Breast epithelium (tissue), 4 donors: ENCODE measurements at places on chromosomes 3 and 15.

GRCh38 chr15:99878835-99879234, 145.6 kb upstream of the LYSMD4 start:
- no peak for DNase-seq

GRCh38 chr15:99275525-99276128, 24.3 kb downstream of the LRRC28 start:
- DNase-seq: no peak

DNA sequence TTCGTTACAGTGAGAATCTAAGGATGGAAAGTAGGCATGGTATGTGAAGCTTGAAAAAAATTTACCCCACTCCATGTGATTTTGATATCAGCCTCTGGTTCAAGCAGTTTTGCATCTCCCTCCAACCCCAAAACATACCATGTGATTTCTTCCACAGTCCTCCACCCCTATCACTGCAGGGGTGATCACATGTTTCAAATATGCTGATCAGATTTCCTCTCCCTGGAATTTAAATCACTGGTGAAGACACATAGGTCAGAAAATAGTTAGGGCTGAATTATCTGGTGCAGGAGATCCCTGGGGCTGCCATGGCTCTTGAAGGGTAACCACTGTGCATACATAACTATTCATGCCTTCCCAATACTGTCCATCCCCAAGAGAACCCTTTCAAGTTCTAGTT, 119.7 kb upstream of the THRB start:
- no peak for DNase-seq

DNA sequence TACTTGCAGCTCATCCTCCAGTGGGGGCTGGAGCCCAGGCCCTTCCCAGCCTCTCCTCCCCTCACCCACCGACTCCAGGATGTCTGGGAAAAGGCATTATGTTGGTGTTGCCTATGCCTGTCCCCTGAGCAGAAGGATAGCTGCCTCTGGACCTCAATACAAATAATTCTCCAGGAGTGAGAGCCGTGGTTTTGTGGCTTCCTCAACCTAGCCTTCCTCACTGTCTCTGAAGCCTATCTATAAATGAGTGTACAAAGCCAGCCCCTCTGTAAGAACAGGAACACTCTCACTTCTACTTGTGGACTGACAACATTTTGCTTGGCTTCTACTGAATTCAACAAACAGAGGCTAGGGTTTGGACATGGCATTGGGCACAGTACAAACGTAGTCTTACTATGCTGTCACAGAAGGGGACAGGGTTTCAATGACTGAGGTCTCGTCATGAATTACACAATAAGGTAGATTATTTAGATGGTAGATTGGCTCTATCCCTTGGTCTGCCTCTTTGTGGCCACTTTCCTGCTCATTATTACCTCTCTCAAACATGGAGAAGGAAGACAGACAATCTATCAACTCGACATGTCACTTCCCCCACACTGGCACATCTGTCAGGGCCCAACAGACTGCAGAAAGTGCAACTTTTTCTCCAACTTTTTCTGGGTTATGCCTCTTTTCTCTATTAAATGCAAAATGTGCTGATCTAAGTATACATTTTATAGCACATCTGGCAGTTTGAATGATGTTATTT, 82.8 kb upstream of the MEX3B start:
- DNase-seq: no peak

GRCh38 chr3:120285508-120285841, 453 bp upstream of the GPR156 start:
- no peak for DNase-seq

DNA sequence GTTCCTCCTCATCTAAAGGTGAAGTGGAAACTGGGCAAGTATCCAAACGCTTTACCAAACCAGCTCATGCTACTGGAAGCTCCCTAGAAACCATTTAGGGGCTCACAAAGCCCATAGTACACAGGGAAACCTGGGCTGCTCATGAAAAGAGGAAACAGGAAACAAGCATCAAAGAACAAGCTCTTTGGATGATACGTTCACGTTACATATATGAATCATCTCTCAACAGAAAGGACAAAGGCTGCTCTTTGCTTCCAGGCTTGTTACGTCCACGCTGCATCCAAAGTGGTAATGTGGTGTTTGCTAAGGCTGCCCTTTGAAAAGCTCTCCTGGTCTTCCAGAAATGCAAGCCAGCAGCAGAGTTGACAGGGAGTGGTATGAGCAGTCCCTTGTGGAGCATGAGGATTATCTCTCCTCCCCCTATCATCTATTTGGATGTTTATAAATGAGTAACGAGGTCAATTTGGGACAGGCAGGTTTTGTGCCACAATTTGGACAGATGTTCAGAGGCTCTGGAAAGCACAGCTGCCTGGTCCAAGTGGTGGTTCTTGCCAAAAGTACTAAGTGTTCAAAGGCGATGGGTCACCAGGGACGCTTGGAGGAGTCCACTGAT, 98.0 kb upstream of the RORA start:
- no peak for DNase-seq

GRCh38 chr15:51093839-51094605, 684 bp downstream of the TNFAIP8L3 start:
- DNase-seq: no peak

DNA sequence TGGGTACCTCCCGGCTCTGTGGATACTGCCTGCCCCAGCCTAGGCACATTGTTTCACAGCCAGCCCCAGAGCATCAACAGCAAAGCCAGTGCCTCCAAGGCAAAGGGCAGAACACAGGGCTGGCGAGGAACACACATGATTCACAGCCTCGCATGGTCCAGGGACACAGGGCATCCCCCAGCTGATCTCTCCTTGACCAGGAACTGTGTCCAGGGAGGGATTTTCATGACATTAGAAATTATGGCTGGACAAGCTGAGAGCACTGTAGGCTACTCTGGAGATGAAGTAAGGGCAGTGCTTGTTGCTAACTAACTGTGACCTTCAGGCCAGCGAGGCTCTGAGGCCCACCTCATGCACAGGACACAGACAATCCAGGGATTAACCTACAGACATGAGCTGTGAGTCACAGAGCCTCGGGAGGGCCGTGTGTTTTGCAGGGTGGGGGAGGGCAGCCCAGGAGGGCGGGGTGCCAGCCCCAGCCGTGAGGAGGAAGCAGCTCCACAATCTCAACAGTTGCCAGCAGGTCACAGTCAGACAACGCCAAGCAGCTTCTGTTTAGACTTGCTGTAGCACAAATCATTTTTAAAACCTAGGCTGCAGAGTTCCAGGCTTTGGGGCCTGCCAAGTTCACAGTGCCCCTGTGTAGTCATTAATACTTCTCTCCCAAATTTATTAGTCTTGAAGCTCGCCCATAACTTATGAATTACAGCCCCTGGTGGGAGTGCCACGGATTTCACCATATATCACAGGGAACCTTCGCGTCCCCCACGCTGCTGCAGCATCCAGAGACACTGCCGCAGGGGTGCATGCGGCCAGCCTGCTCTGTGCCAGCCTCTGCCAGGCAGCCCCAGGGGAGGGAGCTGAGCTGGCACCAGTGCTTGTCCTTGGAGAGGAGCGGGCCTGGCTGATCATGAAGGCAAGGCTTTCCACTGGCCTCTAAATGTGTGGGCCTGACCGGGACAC, 114.7 kb downstream of the ETFA start:
- DNase-seq: peak; percentile 66

DNA sequence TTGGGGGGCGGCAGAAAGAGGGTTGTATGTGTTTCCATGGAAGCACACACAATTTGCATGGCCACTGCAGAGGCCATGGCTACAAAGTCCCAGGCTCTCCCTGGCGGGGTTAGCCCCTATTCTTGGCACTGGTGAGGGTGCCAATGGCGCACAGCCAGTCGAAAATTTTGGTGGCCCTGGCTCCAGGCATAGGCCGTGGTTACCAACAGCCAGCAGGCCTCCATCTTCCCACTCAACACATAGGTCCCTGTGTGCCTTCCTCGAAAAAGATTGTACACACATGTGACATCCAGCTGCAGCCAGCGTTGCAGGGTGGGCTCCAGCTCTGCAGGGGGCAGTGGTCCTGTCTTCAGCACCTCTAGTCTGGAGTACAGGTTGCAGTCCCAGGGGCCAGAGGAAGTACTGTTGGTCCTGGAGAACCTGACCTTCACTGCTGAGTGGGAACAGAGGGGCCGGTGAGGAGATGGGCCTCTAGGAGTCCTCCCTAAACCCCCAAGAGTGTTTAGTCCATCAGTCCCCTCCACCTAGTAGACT, 7.1 kb downstream of the P4HTM start:
- DNase-seq: no peak

DNA sequence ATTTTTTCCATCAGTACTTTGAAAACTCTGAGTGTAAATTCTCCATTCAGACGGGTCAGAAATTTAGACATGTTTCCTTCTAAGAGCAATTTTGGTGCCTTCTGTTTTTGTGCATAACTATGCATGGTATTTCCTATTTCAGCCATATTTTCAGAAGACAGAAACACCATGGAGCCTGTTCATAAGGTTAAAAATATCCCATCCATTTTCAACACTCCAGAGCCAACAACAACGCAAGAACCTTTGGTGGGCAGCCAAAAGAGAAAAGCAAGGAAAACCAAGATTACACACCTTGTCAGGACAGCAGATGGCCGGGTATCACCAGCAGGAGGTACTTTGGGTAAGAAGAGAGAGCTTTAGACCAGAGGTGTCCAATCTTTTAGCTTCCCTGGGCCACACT, 275.6 kb downstream of the BBX start:
- no peak for DNase-seq

DNA sequence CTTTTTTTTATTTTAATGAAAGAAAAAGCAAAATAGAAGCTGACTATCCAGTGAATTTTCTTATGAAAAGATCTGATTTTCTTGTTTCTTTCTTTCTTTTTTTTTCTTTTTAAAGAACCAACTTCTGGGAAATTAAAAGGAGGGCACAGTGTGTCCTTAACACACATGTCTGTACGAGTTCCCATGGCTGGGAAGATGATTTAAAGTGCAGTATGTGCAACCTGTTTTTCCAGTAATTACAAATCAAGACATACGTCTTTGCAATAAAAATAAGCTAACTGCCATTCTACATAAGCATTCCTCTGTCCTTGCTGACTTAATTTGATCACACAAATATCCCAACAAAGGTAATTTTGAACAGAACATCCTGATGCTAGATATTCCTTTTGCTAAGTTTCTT, 416.1 kb downstream of the ROBO1 start:
- no peak for DNase-seq

- DNase-seq: no peak
Measured at GRCh38 chr3:26437678-26438077, 184.9 kb upstream of the LRRC3B start.

GRCh38 chr3:94184781-94185180, 121.9 kb downstream of the NSUN3 start:
- DNase-seq: no peak

DNA sequence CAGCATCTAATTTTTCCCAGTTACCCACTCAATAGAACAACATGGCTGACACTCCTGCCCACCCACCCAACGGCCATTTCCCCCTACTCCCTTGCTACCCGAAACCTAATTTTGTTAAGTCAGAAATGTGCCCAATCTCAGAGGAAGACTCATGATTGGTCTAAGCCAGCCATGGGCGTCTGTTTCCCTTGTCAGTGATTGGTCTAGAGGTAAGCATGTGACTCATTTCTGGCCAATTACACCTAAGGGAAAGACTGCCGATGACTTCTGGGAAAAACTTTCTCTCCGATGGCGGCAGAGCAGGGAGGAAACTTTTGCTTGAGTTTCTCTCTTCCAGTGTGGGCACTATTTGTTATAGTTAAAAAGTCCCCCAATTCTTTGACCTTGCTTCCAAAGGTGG, 72.9 kb downstream of the RPLP1 start:
- no peak for DNase-seq

- no peak for DNase-seq
Measured at GRCh38 chr3:123405936-123406510, 42.9 kb downstream of the ADCY5 start.

DNA sequence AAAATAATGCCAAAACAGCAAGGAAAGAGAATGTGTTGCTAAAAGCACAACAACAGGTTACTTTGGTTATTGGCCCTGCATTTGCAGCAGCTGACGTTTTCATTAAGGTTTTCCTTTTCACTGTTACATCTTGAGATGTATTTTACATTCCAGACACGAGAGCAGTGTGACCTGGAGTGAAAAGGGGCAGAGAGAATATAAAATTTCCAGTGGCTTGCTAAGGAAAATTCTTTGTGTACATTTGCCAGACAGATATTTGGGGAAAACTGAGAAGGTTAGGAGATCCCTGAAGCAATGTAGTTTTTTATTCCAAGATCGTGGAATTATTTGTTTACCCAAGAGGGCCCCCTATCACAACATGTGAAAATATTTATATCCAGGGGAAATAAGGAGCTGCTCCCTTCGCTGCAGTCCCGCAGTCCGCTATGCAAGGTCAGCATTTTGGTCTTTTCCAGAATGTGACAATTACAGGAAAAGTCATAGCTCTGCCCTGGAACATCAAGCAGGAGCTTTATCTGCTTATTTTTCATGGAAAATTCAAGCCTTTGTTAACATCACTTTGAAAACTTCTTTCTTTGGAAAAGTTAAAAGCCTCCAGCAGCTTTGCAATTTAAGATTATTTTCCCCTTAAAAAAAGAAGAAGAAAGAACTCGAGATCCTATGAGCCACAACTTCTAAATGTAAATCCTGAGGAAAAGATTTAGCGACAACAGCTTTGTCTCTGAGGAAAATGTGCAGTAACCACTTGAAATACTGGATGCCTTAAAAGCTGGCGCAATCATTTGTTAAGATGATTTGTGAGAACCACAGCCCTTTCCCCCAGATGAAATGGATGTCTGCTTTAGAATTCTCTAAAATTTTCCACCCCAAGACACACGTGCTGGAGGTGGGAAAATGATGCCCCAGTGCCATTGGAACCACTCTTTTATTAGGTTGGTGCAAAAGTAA, 256.4 kb upstream of the TPM1 start:
- no peak for DNase-seq

DNA sequence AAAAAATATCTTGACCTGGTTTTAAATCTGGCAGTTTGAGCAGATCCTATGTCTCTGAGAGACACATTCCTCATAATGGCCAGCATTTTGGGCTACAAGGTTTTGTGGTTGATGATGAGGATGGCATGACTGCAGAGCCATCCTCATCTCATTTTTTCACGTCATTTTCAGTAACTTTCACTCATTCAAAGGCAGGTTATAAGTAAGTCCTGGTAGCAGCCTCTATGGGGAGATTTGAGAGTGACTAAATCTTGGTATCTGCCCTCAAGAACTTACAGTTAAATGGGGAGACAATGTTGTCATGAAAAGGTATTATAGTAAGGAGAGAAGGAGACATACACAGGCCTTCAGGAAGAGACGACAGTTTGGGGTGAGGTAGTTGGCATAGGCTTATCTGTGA, 14.5 kb downstream of the TIGIT start:
- DNase-seq: no peak

DNA sequence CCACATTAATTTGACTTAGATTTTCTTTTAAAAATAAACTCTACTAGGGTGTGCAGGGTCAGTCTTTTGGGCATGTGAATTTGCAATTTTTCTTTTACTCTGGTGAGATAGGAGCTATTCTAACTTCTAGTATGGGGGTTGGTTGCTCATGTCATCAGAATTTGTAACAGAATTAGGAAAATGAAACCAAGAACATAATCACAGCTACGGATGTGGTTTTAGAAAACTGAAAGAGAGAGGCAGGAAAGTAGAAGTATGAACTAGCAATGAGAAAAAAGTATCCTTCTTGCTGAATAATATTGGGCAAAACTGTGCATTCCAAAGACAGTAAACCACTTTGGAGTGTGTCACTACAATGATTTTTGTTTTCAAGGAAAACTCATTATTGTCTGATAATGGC, 43.3 kb downstream of the ADPGK start:
- no peak for DNase-seq

- DNase-seq: no peak
Measured at GRCh38 chr3:153244961-153245360, 82.9 kb downstream of the RAP2B start.
